ENCODE measurements at places on chromosomes 2 and 18.

- peak; percentile 82 for DNase-seq
Observed at GRCh38 chr2:149329489-149330126, 779 bp upstream of the LYPD6 start.

GRCh38 chr2:101293544-101293943 is 15.0 kb downstream of the RNF149 start:
- no peak for DNase-seq

- no peak for DNase-seq
Observed at GRCh38 chr18:76855594-76855993, 33.2 kb downstream of the ZNF236 start.

DNA sequence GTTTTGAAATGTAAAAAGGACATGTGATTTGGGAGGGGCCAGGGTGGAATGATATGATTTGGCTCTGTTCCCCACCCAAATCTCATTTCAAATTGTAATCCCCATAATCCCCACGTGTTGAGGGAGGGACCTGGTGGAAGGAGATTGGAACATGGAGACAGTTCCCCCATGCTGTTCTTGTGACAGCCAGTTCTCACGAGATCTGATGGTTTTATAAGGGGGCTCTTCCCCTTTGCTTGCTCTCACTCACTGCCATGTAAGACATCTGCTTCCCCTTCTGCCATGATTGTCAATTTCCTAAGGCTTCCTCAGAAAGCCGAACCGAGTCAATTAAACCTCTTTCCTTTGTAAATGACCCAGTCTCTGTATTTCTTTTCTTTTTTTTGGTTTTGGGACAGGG is 39.2 kb downstream of the FECH start:
- DNase-seq, result no peak

DNA sequence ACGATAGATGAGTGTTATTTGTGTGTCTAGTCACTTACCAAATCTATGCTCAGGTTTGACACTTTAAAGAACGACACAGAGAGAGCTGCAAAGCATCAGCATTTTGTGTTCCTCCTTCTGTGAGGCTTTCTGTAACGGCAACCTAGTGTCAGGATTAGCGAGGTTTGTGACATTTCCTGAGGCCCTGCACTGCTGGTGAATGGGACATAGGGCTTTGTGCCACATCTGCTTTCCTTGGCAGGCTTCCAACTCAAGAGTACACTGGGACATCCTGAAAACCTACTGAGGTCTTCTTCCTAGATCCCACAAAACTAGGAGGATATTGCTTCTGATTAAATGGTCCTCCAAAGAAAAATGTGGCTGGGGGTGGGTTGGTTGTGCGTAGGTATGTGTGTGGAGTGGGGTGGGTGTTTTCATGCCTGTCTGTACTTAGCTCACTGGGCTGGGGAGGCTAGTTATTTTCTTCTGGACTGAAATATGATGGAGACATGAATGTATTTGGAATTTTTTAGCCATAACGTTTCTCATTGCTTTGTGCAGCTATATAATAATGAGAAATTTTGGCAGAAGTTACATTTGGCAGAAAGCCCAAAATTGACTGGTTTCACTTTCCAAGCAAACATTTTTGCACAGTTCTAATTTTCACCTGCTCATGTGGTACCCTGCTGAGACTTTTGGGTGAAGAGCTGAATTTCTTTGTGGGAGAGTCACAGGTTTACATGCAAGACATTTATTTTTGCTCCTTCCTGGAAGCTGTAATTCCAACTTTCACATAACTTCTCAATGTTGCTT is 308.4 kb downstream of the XIRP2 start:
- peak; percentile 18 for DNase-seq

GRCh38 chr2:145724311-145724898 is 1204.5 kb upstream of the ZEB2 start:
- DNase-seq, result no peak

DNA sequence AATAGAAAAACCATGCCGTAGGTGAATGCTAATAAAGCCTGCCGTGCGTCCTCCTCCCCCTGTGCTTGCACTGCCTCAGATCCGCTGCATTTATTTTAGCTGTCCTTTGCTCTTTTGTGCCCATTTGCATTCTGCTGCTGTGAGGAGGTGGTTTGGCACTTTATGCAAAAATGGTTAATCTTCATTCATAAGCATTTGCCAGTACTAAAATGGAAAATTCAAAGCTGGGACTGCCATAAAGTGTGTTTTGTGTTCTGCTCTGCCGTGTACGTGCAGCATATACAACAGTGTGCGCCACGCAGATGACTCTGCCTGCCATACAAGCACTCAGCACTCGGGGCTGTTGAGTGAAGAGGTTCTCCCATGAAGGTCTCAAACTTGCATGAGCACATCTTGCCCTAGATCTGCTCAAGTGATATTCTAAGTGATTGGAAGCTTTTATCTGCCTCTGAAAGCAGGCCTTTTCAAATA is 73.6 kb downstream of the SPATS2L start:
- DNase-seq, result no peak

- peak; percentile 46 for DNase-seq
Observed at GRCh38 chr18:63676526-63677323, 15.0 kb upstream of the SERPINB3 start.

DNA sequence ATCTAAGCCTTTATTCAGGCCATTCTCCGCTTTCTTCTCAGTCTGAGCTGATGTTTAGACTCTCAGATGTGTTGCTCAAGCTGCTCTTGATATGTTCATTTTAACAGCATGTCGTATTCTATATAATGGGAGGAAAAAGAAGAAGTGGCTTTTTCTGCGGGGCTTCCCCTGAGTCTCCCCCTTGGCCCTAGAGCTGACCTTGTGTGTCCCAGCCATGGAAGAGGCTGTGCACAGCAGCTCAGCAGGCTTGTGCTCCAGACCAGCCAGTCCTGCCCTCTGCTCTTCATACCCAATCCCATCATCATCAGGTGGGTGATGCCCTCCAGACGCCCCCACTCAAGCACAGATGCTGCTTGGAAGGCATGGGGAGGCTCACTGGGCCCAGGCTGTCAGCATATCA is 155.1 kb upstream of the CELF4 start:
- no peak for DNase-seq

DNA sequence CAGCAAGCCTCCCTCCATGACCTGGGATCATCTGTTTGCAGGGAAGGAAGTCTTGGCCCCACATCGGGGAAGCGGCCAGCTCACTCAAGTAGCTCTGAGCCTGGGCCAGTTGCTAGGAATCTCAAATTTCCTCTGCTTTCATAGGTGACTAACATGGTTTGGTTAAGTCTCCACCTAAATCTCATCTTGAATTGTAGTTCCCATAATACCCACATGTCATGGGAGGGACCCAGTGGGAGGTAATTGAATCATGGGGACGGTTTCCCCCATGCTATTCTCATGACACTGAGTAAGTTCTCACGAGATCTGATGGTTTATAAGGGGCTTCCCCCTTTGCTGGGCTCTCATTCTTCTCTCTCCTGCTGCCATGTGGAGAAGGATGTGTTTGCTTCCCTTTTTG is 75.2 kb downstream of the LBH start:
- DNase-seq, result no peak

DNA sequence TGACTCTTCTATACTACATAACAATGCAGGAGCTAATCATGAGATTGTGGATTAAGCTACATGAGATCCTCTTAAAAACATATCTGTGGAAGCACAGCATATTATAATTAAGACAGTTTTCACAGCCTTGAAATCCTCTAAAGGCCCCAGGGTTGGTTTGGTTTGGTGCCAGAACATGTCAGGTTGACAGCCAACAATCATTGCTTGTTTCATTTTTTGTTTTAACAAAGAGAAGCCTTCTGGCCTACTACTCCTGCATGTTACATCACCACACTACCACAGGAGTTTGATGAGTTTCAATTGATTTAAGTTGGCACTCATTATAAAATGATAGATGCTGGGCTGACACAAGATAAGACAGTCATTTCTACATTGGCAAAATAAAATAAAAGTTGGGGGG is 255.9 kb upstream of the ERBB4 start:
- DNase-seq, result no peak

DNA sequence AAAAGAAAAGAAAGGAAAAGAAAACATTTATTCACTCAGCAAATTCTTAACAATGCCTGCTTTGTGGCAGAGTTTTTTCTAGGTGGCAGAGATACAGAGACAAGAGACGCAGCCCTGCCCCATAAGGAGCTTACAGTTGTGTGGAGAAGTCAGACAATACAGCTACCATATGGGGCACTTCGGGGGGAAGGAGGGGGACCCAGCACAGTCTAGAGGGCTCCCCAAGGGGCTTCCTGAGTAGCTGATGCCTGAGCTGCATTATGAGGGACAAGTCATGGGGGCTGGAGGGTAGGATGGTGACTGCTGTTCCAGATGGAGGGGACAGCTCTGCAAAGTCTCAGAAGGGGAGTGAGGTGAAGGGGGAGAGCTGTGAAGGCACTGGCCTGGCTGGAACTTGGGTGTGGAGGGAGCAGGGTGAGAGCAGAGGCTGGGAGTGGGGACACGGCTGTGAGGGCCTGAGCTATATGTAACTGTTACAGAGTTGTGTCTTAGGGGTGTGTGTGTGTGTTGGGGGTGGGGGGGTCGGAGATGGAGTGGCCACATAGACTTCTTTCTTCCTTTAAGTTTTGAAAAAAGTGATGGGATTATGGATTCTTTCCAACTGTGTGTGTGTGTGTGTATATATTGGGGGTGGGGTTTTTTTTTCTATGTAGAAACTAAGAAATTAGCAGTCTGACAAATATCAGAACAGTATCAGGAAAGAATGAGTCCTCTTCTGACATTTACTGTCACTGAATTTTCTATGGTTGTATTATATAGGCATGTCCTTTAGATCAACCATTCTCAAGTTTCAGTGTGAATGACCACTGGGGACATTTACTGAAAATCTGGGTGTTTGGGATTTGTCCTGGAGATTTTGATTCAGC is 66.0 kb upstream of the HAAO start:
- no peak for DNase-seq

DNA sequence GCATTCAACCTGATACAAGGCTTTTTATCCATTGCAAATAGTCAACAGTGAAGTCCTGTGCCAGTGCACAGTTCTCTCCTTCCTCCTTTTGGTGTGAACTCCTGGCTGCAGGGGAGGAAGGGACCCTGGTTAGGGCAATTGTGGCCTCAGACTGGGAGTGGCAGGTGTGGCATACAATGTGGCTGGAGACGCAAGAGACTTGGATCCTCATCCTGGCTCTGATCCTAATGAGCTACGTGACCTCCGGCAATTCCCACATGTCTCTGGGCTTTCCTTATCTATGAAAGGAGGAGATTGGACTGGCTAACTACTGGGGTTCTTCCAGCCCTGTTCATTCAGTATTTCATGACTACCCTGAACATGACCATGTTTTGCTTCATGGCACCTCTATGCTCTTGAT is 10.5 kb upstream of the IL1A start:
- DNase-seq, result no peak

GRCh38 chr18:51097021-51097822 is 67.2 kb downstream of the SMAD4 start:
- no peak for DNase-seq

DNA sequence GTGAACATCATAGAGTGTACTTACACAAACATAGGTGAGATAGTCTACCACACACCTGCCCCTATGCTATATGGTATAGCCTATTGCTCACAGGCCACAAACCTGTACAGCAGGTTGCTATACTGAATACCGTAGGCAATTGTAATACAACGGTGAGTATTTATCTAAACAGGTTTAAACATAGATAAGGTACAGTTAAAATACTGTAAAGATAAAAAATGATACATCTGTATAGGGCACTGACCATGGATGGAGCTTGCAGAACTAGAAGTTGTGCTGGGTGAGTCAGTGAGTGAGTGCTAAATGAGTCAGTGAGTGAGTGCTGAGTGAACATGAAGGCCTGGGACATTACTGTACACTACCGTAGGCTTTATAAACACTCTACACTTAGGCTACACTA is 267.0 kb upstream of the HS6ST1 start:
- no peak for DNase-seq

- no peak for DNase-seq
Observed at GRCh38 chr2:179393481-179393880, 128.8 kb upstream of the SESTD1 start.

DNA sequence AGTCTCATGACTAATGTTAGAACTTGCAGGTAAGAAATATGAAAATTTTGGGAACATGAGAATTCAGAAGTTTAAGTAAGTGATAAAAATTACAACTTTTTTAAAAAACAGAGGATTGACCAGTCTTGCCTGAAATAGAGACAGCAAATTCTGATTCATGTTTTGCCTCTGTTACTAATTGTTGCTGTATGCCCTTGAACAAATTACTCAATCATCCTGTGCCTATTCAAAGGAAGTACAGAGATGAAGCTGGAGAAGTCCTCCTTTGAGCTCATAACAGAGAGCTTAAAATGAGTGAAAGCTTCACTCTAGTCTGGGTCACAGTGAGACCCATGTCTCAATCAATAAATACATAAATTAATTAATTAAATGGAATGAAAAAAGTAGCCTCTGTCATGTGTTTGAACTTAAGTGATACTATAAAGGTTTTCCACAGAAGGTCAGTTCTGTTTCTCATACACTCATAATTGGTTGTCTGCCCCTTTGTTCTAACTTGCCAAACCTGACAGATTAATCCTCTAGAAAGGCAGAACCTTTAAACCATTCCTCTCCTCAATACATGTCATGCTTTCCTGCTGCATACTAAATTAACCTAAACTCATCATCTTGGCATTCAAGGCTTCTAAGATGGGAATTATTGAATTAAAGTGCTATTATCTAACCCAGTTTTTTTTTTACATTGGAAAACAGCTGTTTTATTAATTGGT is 374.6 kb upstream of the LRATD1 start:
- no peak for DNase-seq

- DNase-seq, result no peak
Observed at GRCh38 chr2:10620481-10620880, 69.3 kb downstream of the NOL10 start.

- no peak for DNase-seq
Observed at GRCh38 chr2:76044701-76045100, 334.0 kb upstream of the GCFC2 start.

DNA sequence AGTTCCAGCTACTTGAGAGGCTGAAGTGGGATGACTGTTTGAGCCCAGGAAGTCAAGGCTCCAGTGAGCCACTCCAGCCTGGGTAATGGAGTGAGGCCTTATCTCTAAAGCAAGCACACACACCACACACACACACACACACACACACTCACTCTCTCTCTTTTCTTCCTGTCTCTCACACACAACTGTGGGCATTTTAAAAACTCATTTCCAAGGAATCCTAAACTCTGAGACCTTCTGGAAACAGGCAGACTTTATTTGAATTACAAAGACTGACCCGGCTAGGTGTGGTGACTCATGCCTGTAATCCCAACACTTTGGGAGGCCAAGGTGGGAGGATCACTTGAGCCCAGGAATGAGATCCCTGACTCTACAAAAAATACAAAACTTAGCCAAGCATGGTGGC is 21.3 kb downstream of the WDSUB1 start:
- no peak for DNase-seq

Data from iPS-NIHi11 (cell line).